ENCODE measurements at places on chromosomes 6 and 20. TPM values are rescaled to one million over a fixed set of nuclear protein-coding genes. Genes with fewer than 3 reads are reported as not detected.

NRSN2 gene
- total RNA-seq, result 3.7 TPM

SLC16A10 gene
- total RNA-seq, result 7.1 TPM

MMP24 gene
- 0.20 TPM for total RNA-seq

NOL4L gene
- total RNA-seq, result 39.1 TPM

LY86 gene
- total RNA-seq, result 5.5 TPM

DAAM2 gene
- total RNA-seq, result not detected

MEI4 gene
- total RNA-seq, result not detected

FKBP1C gene
- total RNA-seq, result 1.1 TPM

All from activated naive CD8-positive, alpha-beta T cell treated with anti-CD3 and anti-CD28 coated beads, Interleukin-2, amount 10 ng/mL, durations not matched to agents 7 days and 5 days (primary cell).